Activated T-cell treated with anti-CD3 and anti-CD28 coated beads, Interleukin-2, amount 50 U/mL, for 24 hours (primary cell): ENCODE measurements at places on chromosomes 11 and 22.

- DNase-seq: no peak
Measured at GRCh38 chr11:35231076-35231860, 92.3 kb downstream of the CD44 start.

DNA sequence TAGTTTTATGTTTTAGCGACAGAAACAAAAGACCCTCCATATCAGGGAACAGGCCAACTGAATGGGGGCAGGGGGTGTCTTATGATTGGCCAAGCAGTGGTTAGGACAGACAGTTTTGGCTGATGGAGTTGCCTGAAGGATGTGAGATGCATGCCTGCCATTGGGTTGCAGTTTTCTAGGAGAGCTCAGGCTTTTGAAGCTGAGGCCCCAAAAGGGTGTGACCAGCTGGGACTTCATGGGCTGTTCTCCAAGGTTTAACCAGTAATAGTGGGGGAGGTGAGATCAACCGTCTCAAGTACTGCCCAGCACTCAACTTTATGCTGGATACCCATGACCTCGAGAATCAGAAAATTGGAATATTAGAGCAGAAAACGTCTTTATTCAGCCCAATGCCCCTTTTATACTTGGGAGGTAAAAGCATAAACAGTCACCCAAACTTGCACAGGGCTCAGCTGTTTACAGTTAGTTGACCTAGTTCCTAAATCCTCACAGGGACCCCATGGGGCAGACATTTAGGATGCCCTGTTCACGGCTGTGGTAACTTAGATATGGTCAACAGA is 13.5 kb downstream of the DTX4 start:
- no peak for DNase-seq

- DNase-seq: no peak
Measured at GRCh38 chr11:48004456-48004855, 24.1 kb downstream of the PTPRJ start.

DNA sequence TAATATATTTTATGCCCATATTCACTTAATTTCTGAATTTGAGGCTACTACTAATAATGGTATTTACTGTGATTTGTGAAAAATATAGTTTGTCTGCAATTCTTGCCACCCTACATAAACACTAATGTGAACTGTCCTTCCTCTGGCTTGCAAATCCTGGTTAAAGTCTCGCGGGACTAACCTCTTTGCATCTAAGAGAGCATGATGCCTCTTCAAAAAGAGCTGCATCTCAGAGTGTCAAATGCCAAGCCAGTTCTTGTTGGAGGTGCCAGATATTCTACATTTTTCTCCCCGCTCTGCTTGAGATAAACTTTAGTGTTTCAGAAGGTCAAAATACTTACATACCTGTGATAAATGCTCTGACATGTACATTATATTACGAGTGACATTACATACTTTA is 2.1 kb downstream of the ARHGAP42 start:
- DNase-seq: no peak

DNA sequence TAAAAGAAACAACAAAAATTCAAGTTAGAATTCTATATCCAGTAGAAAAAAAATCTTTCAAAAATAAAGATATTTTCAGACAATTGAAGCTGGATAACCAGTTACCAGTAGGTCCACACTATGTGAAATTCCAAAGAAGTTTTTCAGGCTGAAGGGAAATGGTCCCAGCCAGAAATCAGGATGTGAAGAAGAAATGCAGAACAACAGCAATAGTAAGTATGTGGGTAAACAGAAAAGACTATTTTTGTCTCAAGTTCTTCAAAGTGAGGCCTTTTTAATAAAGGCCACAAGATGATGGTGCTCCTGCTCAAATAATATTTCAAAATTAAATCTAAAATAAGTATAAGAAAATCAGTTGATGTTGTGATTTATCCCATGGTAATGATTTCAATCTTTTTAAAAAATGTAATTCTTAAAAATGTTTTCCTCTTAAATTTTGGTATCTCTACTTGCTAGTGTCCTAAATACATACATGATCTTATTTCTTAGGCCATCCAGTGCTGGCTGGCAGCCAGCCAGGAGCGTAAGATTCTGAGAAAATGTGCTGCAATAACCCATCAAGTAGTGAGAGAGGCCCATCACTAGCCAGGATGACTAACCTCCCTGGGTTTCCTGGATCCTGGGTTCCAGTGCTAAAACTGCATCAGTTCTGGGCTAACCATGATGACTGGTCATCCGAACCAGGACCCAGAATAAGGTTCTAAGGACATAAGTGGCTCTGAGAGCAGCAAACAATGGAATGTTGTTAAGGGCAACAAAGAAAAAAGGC is 15.6 kb upstream of the UCP3 start:
- peak; percentile 45 for DNase-seq

GRCh38 chr11:70085815-70086769 is 8.0 kb downstream of the ANO1 start:
- DNase-seq: no peak

DNA sequence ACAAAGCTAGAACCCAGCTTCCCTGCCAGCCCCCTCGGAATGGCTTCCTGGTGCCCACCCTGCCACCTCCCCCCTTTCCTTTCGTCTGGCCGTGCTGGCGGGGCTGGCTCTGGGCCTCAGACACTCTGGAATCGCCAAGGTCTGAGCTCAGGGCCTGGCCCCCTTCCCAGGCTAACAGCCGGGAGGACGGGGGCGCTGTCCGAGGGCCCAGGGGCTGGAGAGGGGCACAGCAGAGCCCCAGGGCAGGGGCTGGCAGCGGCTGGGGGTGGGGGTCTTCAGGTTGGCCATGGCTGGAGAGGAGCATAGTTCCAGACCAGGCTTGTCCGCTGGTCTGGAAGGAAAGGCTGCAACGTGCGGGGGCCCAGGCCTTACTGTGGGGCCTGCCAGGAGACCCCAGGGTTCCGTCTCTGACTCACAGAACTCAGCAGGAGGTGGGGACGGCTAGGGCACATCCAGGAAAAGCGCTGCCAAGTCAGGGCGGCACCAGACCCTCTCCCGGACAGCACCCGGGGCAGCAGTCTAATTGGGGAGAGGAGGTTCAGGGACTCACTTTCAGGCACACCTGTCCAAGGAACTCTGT is 861 bp upstream of the LTBP3 start:
- DNase-seq: no peak

DNA sequence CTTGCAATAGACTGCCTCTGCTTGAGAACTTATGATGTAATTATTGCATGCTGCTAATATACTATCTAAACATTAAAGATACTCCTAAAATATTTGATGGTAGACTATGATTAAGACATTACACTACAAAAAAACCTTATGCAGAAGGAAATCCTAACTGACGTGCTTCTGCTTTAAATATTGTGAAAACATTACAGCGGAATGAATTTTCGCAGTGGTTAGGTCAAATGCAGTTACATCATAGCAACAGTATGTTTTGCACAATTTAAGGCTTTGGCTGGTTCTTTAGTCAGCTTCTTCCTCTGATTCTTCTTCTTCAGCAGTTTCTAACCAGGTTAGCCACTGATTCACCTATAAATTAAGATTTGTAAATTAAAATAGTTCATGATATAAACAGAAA is 11.2 kb downstream of the EIF4G2 start:
- no peak for DNase-seq

- DNase-seq: no peak
Measured at GRCh38 chr11:12329797-12330196, 47.6 kb upstream of the PARVA start.

GRCh38 chr11:47550288-47551047 is 2.5 kb downstream of the CELF1 start:
- DNase-seq: no peak

GRCh38 chr11:27614092-27614491 is 86.2 kb downstream of the BDNF start:
- DNase-seq: no peak

- no peak for DNase-seq
Measured at GRCh38 chr22:19508024-19508776, 16.0 kb downstream of the CLDN5 start.

DNA sequence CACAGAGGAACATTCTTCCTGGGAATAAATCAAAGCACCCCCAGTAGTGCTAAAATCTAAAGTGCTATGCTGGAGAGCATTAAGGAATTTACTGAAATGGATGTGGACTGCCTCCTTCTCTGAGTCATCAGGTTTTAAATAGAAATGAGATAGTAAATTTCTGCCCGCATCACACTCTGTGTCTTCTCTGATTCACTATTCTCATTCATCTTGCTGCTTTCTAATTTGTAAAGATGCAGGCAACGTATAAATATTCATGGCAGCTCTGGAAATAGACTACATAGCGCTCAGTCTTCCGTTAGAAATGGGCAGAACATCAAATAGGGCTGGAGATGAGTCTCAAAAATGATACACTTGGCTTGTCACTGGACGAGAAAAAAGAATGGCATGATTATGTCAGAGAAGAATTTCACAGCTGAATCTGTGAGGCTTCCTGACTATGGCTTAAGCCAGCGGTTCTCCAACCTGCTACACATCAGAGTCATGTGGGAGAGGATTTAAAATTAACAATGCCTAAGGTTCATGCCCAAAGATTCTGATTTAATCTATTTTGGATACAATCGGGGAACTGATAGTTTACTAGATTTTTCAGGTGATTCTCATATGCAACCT is 178.2 kb downstream of the LRRC4C start:
- no peak for DNase-seq

DNA sequence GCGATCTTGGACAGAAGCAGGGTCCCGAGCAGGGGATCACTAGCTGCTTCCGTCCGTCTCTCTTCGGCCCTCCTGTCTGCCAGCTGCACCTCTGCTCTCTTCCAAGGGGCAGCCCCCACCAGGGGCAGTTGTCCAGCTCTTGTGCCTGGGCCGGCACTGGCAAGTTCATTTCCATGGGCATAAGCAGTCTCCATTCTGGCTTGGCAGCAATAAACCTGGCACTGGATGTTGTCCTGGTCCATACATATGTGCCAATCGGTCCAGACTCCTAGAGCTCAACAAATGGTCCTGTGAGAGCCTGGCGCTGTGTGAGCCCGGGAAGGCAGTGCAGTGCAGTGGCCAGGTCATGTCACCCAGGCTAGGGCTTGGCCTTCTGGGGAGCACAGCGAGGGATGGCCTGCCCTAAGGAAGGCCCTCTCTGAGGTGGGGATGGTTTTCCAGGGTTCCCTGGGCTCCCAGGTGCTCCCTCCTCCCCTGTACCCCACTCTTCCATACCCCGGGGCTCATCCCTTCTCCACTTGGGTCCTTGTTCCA is 60.4 kb downstream of the RPS6KA4 start:
- DNase-seq: no peak

GRCh38 chr22:48267681-48268080 is 1505.2 kb downstream of the TBC1D22A start:
- no peak for DNase-seq

- no peak for DNase-seq
Measured at GRCh38 chr11:104390651-104391050, 226.7 kb upstream of the PDGFD start.

DNA sequence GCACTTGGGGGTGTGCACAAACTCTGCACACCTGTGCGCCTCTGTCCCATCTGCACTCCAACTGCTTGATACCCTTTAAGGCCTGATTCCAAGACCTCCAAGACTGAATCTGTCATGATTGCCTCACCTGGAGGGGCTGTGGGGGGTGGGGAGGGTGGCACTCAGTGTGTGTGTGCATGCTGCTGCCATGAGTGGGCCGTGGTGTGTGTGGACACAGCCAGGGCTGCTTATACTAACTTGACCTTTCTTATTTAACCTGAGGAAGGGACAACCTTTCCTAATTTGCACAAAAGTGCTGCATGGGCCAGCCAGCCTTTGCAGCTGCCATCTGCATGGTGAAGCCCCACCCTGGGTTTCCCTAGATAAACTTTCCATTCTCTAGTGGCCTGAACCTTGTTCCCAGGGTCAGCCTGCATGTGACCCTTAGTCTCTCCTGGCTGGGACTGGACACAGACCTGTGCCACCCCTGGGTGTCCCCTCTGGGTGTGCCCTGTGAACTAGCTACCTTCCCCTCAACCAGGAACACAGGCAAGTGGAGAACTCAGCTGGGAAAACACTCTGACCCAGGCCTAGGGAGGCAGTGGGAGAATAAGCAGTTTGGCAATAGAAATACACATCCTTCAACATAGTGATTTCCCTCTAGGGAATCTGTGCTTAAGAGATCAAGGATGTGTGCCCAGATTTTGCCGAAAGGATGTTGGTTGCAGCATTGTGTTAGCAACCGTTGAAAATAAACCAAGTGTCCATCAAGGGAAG is 45.4 kb upstream of the DKK3 start:
- no peak for DNase-seq

- no peak for DNase-seq
Measured at GRCh38 chr22:45895436-45896152, 81.4 kb downstream of the WNT7B start.

GRCh38 chr11:28956446-28956845 is 848.3 kb downstream of the METTL15 start:
- no peak for DNase-seq

DNA sequence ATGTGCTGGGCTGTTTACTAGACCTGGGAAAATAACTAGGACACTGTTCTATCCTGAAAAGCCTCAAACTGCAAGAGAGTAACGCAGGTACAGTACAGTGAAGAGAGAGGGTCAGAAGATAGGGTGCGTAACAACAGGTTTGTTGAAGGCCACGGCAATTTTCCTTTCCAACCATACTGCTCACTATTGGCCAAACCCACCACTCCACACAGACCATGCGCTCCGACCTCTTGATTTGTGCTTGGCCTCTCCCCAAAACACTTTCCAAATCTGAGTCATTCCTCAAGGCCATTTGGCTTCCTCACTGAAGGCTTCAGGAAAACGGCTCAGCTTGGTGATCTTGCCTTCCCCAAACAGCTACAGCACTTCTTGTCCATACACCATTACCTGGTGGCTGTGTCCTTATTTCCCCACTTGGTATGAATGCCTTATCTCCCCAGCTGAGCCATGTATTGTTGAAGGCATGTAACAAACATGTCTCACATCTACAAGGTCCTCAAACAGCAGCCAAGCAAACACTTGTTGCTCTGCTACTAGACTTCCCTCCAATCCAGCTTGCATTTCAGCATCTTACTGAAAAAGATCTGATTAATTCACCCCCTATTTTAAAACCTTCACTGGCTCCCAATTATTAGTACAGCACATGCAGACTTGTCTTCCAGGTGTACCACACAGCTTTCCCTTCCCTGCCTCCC is 40.9 kb downstream of the TCF20 start:
- DNase-seq: no peak

DNA sequence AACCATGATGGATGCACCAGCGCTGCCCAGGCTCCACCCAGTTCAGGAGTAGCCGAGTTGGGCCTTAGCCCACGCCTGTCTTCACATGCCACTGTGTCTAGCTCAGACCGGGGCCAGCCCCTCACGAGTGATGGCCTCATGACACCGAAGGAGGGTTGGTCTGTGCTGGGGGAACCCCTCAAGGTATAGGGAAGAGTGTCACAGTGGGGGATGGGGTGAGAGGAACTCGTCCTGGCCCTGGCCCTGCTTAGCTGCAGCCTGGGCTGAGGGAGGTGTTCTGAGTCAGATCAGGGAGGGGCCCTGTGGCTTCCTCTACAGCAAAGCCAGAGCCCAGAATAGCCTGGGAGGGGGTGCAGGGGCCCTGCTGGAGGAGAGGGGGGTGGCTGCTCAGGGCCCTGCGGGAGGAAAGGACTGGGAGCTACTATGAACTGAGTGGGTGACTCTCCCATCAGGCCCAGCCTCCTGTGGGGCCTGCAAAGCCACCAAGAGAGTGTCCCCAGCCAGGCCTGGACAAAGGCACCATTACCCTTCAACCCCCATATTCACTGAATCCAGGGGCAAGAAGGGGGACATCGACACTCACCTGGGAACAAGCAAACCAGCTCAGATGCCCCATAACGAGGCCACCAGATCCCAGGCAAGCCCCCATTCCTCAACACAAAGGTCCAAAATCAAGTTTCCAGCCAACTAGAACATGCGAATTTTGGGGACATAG is 41.2 kb downstream of the IGLL5 start:
- DNase-seq: peak; percentile 48

- no peak for DNase-seq
Measured at GRCh38 chr11:8758619-8759169, 76.1 kb downstream of the RPL27A start.

GRCh38 chr11:32594272-32594671 is 10.6 kb downstream of the EIF3M start:
- DNase-seq: no peak
